Activated naive CD4-positive, alpha-beta T cell (primary cell): ENCODE measurements at places on chromosomes 11 and 22.

DNA sequence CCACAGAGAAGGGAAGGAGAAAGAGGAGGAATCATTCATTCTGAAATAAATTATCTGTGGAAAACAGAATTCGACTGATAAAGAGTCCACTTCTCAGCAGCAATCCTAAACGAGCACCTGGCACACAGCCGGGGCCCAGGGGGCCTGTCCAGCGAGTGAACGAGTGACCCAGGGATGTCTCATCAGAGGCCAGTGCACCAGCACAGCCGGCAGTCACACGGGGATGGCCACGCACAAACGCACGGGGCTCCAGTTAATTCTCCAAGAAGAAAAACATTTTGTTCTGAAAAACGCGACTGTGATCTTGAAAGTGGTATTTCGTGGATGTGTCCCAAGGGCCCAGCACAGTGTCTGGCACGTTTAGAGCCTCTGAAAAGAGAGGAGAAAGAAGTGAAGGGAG lies 154.6 kb downstream of the BRD1 start:
- no peak for DNase-seq

DNA sequence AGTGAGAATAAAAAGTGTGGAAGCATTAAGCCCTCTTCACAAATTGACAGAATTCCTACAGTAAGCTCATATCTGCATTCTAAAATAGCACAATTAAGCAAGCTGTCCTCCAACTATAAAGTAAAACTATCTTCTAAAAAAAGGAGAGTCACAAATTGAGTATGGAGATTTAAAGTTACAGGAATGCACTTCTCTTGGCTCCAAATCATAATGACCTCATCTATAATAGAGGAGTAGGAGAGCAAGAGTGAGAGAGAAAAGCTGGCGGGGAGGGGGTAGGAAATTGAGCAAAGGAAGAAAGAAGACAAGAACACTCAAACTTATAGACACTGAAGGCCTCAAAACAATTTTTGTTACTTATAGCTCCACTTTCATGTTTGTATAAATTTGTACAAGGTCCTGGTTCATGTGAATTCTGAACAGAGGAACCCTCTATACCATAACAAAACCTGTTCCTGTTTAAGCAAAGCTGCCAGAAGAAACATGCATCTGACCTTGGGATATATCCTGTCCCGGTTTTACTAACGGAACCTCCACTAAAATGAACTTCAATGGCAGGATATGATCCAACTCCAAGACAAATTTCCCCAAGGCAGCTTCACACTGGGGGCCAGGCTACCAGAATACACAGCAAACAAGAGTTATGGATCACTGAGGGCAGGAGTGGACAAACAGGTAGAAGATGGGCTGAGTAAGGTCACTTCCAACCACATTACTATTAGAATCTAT lies 37.2 kb downstream of the SLC35F2 start:
- DNase-seq: no peak

GRCh38 chr22:46377525-46378425 lies 42.3 kb downstream of the TRMU start:
- no peak for DNase-seq

DNA sequence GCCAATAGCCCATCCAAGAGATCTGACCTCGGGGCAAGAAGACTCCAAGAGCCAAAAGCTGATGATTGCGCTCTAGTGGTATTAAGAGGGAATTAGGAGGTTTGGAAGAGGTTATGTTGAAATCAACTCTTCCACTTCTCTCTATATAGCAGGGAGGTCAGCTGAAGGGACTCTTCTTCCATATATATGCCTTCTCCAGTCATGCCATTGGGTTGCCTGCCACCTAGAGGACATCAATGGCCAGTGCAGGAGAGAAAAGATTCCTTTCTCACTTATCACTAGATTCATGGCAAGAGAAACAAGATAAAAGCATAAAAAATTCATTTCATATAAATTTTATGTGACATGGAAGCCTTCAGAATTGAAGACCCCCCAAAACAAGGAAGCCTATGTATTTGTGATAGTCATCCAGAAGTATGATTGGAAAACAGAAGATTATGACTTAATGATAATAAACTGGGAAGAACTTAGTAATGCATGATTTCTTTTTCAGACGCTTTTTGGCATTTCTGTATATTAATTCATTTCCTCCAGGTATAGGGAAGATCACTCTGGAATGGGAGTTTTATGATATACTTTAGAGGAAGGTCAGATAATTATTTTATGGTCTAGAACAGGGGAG lies 435.1 kb upstream of the DDI1 start:
- DNase-seq: no peak

DNA sequence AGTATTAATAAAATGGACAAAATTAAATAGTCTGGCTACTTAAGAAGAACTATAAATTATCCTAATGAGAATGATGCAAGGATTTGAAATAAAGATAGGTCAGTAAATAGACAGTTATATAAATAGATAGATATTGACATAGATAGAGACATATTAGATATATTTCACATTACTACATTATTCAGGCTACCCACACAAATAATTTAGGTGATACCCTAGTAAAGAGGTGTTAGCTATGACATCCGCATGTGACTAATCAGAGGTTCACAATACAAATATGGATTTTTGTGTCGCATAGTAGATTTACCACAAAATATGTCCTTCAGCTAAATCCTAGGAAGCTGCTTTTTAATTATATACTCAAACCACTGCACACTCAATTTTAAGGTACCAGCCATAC lies 729.0 kb upstream of the ANO3 start:
- no peak for DNase-seq

DNA sequence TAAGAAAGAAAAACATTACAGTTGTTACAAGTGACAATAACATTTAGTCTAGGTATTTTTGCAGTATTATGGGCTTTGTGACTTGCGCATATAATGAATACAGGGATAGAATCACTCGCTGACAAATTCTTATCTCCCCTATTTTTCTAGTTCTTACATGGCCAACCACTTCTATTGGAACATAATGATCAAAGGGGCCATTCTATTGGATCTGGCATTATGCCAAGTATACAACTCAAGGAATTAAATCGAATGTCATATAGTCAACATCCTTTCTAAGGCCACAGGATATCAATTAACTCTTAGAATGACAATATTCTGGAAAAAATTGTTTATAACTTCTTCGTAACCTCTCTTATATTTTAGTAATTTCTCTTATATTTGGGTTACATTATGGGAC lies 272.0 kb downstream of the TTC28 start:
- DNase-seq: no peak

DNA sequence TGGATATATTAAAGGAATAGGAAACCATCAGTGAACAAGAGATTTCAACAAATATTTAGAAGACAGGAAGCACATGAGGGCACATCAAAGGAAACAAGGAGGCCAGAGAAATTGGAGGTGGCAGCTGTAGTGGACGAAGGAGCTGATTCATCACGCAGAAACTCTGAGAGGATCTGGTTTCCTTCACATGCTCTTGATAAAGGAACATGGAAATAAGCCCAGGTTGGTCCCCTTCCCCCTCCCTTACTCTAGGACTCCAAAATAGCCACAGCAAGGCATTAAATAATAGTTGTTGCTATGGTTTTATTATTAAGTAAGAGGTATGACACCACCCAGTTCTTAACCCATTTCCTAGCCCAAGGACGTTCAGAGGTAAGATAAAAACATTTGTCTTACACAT lies 11.3 kb downstream of the IZUMO1R start:
- no peak for DNase-seq

DNA sequence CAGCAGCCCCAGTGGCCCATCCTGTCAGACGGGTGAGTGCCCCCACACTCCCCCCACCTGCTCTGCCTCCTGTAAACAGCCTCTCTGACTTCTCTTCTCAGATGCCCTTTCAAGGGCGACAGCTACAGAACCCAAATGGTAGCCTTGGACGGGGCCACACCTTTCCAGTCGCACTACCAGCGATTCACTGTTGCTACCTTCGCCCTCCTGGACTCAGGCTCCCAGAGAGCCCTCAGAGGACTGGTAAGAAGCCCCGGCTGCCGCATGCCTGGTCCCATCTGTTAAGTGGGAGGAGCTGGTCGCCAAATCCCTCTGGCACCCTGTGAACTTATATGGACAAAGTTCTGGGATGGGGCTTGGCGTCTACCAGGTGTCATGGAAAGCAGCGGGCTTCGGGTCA lies 6.2 kb downstream of the ZP1 start:
- no peak for DNase-seq

DNA sequence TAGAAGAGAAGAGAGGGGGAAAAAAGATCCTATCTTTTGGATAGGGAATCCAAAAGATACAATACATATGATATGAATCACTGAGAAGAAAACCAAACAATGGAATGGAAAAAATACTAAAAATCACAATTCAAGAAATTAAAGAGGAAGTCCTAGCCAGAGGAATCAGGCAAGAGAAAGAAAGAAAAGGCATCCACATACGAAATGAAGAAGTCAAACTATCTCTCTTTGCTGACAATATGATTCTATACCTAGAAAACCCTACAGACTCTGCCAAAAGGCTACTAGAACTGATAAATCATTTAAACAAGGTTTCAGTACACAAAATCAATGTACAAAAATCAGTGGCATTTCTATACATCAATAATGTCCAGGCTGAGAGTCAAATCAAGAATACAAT lies 91.4 kb downstream of the EFCAB6 start:
- no peak for DNase-seq

DNA sequence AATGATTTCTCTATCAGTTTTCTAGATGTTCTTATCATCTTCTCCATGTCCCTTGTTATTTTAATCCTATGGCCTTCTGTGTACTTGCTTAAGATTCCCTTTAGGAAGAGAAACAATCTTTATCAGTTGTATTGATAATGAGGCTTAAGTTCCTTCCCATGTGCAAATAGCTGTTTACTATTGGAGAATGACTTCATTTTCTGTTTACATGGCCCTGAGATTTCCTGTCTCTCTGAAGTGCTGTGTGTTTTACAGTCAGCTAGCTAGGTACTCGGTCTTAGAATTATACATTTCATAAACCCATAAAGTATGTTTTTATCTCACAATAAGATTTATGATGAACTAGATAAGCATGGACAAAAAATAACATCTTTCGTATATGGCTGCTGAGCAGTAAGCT lies 67.5 kb upstream of the CCDC179 start:
- no peak for DNase-seq

DNA sequence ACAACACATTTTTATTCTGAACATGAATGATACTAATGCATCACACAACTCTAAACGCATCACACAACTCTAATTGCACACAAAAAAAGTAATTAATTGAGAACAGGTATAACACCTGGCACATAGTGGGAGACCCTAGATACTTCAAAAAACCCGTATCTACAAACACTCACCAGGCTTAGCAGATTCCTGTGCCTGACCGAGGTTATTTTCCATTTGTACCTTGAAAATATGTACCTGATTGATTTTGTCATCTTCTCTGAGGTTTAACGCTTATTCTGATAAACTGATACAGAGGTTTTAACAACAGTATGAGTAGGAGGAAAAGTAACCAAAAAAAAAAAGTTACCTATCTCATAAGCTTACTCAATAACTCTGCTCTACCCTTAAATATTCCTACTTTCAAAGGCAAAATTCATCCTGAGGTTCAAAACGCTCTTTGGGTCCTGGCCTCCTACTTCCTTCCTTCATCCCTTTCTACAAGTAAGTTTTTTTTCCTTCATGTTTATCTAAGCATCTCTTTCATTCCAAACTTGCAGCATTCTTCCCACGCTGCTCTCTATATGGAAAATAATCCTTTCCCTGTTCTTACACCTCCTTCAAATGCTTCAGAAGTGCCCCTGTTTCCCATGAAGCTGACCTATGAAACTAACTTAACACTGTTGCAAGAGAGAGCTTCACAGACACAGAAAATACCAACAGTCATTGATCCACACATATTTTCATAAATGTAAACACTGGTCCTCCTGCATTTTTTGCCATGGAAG lies 73.3 kb downstream of the ETS1 start:
- no peak for DNase-seq

- no peak for DNase-seq
These were observed 49.8 kb upstream of the PLET1 start for GRCh38 chr11:112310419-112310818.

DNA sequence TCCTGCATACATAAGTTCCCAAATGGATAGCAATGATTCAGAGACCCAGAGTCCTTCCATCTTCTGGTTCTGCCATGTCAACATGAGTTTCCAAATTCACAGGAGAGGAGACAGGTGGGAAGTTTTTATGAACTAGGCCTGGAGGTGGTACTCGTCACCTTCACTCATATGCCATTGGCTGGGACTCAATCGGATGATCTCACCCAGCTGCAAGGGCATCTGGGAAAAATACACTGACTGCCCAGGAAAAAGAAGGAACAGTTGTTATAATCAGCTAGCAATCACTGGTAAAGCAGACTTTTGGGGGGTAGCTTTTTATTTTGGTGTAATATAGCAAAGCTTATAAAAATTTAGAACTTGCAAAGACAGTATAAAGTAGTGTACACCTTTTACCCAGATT lies 83.9 kb downstream of the OTOG start:
- DNase-seq: no peak

- no peak for DNase-seq
These were observed 44.6 kb downstream of the LIF start for GRCh38 chr22:30201945-30202344.

DNA sequence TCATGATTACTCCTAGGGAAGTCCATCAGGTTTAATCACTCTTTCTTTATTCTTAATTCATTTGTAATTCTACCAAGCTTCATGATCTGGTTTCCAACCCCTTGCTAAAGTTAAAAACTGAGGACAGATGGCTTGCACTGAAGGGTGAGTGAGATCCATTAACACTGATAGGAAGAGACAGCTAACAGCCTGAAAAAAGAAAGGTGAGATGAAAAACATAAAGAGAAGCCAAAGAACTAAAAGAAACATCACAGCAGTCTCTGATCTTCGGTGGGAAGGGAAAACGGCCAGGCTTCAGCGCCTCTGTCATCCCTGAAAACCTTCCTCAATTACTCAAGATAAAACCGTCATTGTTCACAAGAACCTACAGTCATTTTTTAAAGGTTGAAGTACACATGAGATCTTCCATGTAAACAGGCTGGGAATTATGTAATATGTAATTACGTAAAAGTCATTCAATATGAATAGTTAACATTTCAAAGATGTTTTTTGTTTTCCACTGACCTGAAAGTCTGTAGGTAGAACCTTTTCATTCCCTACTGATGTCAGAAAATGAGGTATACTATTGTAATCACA lies 41.3 kb downstream of the VSIG10L2 start:
- DNase-seq: no peak

DNA sequence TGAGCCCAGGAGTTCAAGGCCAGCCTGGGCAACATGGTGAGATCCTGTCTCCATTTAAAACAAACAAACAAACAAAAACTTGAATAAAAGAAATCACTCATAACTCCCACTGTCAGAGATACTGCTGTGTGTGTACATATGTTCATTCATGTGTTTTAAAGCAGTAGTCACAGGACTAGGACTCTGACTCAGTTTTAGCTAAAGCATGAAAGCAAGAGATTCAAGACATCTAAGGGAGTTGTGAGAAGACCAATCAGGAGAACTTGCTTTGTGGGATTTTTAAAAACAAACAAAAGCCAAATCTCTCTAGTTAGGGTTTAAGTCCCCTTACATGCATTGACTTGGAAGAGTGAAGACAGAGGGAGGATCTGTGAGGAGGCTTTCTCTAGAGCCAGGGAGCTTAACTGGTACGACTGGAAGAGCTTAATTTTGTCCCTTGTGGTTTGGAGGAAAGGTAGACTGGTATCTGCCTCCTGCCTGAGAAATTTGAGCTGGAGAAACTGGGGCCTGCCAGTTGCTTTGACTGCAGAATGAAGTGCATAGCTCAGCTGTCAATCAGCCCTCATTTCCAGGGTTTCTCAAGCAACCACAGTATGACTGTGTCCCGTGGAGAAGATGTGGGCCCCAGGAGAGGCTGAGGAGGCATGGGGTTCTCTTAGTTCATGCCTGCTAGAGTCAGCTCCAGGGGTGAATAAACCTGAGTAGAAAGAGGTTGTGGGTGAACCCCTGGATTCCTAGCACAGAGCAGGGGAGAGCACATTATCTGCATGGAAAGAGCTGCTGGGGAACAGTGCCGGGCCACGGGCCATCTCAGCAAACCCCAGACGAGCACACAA lies 30.6 kb downstream of the EXPH5 start:
- no peak for DNase-seq
